Bladder microvascular endothelial cell (primary cell): ENCODE measurements at places on chromosomes 5 and 9. TPM values are rescaled to one million over a fixed set of nuclear protein-coding genes. Genes with fewer than 3 reads are reported as not detected.

BSPRY gene
- not detected in 2 replicates for total RNA-seq

SLC25A2 gene
- total RNA-seq = 0.16 and 0.44 TPM in 2 replicates

TAS2R1 gene
- not detected in 2 replicates for total RNA-seq

PCDHB9 gene
- total RNA-seq = 0.16 and 0.31 TPM in 2 replicates

RFESD gene
- total RNA-seq = 0.97 and 1.2 TPM in 2 replicates

TAF1L gene
- total RNA-seq = under 0.01 TPM in 1 of 2 replicates, not detected in the other

HAND1 gene
- total RNA-seq = not detected in 2 replicates
